ENCODE measurements at places on chromosomes 4 and X. TPM values are rescaled to one million over a fixed set of nuclear protein-coding genes. Genes with fewer than 3 reads are reported as not detected.

Gene BOD1L1
- 38.3 TPM for total RNA-seq

DNA sequence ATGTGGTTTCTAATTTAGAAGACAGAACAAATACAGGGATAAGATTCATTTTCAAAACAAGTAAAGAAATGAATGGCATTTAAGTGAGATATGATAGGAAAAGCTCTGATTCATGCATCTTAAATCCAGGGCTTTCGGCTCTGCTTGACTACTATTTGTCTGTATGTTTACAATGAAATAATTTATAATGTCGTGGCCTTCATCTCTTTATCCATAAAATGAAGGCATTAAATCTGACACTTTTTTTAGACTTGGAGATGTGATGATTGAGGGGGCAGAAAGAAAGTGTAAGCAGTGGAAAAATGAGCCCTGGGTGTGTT, 115.7 kb upstream of the KIT start:
- no peak for DNase-seq

DNA sequence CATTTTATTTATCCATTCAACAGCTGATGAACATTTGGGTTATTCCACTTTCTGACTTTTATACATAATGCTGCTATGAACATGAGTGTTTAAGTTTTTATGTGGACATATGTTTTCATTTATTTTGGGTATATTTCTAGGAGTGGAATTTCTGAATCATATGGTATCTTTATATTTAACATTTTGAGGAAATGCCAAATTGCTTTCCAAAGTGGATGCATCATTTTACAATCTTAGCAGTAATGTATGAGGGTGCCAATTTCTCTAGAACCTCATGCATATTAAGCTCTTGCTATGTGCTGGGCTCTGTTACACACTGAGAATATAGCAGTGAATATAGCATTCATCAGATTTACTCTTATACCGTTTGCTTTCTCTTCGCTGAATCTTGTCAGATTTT, 983.7 kb downstream of the STIM2 start:
- DNase-seq: no peak

Gene MEPE
- total RNA-seq: not detected

Gene KDR
- not detected for total RNA-seq

- DNase-seq: no peak
These were observed 12.1 kb downstream of the PPARGC1A start for GRCh38 chr4:23877758-23878229.

Gene MAGEB10
- not detected for total RNA-seq

GRCh38 chr4:19130866-19131265, 1109.3 kb upstream of the LCORL start:
- no peak for DNase-seq

DNA sequence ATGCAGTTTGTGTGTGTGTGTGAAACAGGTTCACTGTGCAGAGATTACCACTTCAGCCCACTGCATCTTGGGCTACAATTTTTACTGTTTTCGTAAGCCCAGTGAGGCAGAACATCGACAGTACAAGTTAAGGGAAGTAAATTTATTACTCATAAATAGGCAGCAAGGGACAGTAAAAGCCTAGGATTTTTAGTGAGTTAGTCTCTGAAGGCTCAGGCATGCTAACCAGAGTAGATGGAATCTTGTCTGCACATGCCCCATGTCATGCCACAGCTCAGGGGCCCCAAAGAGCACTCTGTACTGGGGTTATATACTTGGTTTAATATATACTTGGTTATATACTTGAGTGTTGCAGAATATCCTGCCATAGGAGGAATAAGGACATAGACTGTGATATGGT, 825.7 kb downstream of the TECRL start:
- no peak for DNase-seq

Gene HSD17B13
- 0.19 TPM for total RNA-seq

DNA sequence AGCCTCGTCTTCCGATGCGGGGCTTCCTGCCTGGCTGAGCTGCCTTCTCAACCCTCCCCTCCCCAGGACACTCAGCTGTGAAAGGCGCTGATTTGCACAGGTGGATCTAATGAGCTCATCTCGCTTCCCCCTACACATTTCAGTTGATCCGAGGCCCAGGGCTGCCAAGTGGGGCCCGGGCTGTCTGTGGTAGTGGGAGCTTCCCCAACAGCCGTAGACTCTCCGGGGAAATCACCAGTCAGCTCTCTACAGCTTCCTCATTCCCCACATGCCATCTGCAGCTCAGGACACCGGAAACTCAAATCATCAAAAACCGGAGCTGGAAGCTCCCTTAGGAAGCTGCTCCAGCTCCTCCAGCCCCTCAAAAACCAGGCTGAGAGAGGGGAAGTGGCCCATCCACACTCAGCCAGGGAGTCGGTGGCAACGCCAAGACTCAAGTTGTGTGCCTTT, 56.2 kb downstream of the SMIM20 start:
- no peak for DNase-seq

Gene FOXR2
- total RNA-seq: not detected

Gene GAGE1
- not detected for total RNA-seq

Gene UGT2B17
- not detected for total RNA-seq

Gene CXCR3
- 35.2 TPM for total RNA-seq

DNA sequence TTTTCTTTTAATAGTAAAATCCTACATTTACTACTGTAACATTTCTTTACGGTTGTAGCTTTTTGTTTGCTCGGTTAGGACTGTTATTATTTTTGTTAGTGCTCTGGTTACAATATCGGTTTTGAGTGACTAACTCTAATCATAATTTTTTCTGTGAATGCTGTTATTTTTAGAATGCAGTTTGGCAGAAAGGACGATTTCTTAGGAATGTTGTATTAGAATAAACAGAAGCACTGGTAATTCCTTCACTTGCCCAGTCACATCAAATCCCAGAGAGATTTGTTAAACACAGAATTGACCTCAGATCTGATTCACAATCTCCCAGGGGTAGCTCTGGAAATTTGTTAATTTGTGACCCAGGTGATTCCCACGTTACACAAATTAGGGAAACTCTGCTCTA, 21.7 kb downstream of the DDIT4L start:
- DNase-seq: no peak

GRCh38 chr4:24108567-24108966, 218.7 kb upstream of the PPARGC1A start:
- no peak for DNase-seq

GRCh38 chr4:148831945-148832344, 389.7 kb upstream of the NR3C2 start:
- no peak for DNase-seq

Gene ASB12
- not detected for total RNA-seq

Gene MTNR1A
- total RNA-seq: not detected

DNA sequence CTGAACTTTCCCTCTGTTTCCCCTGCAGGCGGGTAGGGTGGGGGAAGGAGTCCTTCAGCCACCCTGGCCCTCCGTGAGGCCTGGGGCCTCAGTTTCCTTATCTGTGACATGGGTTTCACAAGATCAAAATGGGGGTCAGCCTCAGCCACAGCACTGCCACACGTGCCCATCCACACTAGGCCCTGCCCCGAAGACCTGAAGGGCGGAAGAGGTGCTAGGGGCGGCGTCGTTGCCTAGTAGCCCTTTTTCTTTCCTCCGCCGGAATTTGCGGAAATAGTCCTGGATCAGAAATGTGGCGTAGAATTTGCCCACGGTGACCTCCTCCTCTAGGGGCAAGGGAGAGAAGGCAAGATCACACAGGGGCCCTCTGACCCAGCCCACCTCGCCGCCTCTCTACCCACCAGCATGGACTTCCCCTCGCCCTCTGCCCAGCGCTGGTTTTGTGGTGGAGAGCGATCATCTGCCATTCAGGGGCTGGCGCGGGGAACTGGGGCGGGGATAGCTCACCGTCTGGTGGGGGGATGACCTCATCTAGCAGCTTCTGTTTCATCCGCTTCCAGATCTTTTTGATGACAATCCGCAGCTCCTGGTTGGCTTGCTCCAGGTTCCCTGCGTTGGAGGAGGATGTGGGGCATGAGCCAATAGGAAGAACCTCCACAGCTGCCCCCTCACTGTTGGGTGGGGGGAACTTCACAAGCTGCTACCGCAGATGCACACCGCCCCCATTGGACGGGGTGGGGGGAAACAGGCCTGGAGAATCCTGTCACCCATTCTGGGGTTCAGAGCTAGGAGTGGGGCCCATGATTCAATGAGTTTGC, 9.7 kb upstream of the SYP start:
- no peak for DNase-seq

- DNase-seq: no peak
These were observed 1520.7 kb downstream of the ARAP2 start for GRCh38 chr4:34723605-34724004.

Gene LNX1
- not detected for total RNA-seq

DNA sequence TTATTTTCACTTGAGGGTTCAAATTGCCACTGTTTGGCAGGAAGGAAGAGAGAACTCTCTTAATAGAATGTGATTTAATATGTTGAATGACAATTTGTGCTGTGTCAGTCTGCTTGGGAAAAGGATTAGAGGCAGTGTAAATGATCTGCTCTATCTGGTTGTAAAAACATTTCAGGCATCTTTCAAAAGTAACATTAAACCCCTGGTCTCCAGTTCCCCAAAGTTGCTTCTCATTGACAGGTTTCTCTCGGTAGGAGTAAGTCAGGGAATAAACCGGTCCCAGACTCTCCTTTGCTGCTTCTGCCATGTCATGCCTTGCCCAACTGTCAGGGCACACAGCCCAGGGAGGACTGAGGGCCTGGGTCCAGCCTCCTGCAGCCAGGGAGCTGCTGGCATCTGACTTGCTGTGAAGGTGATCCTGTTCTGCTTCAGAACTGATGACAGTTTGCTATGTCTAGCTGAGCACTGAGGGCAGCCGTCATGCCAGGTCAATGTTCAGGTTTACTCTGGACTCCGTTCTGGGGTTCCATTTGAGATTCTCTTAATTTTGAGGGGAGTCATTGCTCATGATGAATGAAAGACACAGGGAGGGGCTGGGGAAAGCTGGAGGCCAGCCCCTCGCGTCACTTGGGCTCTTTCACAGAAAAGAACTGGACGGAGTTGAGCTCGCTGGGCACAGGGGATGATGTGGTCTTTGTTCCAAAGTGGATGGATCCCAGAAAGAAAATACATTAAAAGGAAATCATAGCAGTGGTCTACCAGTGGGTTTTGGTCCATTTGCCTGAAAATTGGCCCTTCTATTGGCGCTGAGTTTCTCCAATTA, 312.4 kb downstream of the ARHGAP10 start:
- no peak for DNase-seq

DNA sequence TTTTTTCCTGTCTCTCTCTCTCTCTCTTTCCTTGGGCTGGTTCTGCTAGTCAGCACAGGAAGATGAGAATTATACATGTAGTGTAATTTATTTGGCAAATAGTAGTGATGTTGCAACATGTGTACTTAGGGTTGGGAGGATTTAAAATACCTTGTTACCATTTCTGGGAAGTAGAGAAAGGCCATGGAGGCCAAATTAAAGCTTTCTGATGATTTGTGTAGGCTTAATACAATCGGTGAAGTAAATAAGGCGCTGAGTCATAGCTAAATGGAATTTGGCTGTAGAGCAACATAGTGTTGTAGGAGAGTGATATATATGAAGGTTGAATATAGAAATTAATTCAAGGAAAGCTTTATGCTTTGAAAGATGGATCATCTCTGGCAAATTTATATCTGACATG, 295.3 kb downstream of the GRID2 start:
- DNase-seq: no peak

Gene GPRASP1
- total RNA-seq: 0.96 TPM

Gene SYTL4
- total RNA-seq: not detected

GRCh38 chr4:27267339-27267969, 406.8 kb downstream of the STIM2 start:
- DNase-seq: no peak

Gene POLA1
- 41.3 TPM for total RNA-seq

Gene CDKL5
- total RNA-seq: 0.23 TPM

GRCh38 chrX:123695242-123695641, 37.6 kb downstream of the THOC2 start:
- DNase-seq: no peak

DNA sequence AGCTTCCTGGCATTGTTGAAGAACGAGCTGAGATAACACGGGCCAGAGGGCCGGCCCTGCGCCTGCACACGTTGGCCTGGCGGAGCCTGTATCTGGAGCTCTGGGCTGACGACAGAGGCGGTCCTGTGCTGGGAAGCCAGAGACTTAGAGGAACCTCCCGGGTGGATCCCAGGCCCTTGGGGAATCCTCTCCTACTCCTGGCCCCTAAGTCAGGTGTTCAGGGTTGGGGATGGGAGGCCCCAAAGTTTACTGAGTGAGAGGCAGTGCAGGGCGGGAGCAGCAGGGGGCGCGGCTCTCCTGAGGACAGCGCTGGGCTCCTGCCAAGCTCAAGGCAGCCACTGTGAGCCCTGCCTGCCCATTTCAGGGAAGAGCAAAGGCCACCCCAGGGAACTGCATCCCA, 2.5 kb upstream of the HTRA3 start:
- DNase-seq: peak; percentile 73

DNA sequence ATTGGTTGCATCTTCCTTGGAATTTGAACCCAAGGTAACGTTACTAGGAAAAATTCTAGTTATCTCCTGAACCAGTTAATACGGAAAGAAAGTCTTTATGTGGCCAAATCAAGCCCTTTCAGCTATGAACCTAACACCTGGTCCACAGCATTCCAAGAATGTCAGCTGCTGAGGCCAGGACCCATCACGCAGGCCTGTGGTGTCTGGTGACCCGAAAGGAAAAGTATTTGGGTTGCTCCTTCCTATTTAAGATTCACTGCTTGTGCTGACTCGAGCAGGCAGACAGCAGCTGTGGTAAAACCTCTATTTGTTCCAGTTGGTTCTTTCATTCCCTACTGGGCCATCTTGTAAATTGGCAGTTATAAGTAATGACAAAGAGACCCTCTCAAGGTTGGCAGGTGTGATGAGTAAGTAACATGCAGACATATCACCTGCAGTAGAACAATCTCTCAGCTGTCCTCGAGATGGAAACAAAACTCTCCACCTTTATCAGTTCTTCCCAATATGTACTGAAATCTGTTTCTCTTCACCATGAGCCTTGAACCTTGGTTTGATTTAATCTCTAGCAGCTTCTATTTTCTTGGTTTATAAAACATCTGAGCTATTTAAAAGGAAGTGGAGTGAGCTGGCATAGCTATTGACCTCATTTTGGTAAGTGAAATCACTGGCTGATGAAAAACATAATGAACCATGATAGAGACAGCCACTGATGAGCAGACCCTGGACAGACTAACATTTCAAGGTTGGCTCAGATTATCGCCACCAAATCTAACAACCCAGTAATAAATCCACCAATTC, 182.1 kb upstream of the SMIM31 start:
- no peak for DNase-seq

DNA sequence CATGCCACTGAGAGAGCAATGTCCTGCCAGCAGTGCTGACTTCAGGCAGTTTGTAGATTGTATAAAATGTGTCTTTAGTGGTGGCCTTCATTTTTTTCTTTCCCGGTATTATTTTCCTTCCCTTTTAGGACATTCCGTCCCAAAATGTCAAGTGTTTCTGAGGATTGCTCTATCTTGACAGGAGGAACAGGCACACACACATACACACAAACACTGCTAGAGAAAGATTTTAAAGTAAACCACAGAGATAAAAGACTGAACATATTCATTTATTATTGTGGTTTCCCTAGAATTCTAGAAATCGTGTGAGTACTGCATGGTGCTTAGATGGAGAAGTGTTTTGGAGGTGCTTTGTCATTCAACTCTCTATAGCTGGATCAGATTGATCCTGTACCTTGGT, 111.9 kb downstream of the GABRB1 start:
- DNase-seq: no peak

GRCh38 chrX:124269881-124270280, 62.6 kb upstream of the TEX13D start:
- no peak for DNase-seq

- DNase-seq: no peak
These were observed 143.4 kb downstream of the KLHL13 start for GRCh38 chrX:117973110-117973807.
